ENCODE measurements at places on chromosomes 12 and 14.
A peak's percentile ranks its signal among the peaks of the same experiment; 100 is the strongest.

GRCh38 chr14:79375356-79375755 is 835.9 kb downstream of the DIO2 start:
- no peak overlapping the region for H3K4me3 ChIP-seq
- no peaks in the 10 kb centered on the region for H3K27me3 ChIP-seq
- no peaks in the 10 kb centered on the region for H3K36me3 ChIP-seq
- DNase-seq = no peak
- H3K27ac ChIP-seq = no peak overlapping the region

- DNase-seq = peak; percentile 61
- peaks cover 8% of the 10 kb centered on the region for H3K4me1 ChIP-seq
- H3K27ac ChIP-seq = no peak overlapping the region
- H3K36me3 ChIP-seq = peaks cover 39% of the 10 kb centered on the region
- H3K4me3 ChIP-seq = peak overlapping the region; percentile 21
- H3K27me3 ChIP-seq = no peaks in the 10 kb centered on the region
Observed at GRCh38 chr12:55996201-55996714, 818 bp upstream of the SUOX start.

GRCh38 chr12:94230357-94230905 is 82.1 kb downstream of the PLXNC1 start:
- peaks cover 4% of the 10 kb centered on the region for H3K4me1 ChIP-seq
- H3K27ac ChIP-seq = no peak overlapping the region
- H3K4me3 ChIP-seq = no peak overlapping the region
- DNase-seq = no peak

GRCh38 chr12:13980538-13981295 is 685 bp downstream of the GRIN2B start:
- no peak overlapping the region for H3K27ac ChIP-seq
- peaks cover 59% of the 10 kb centered on the region for H3K27me3 ChIP-seq
- no peak overlapping the region for H3K4me3 ChIP-seq

DNA sequence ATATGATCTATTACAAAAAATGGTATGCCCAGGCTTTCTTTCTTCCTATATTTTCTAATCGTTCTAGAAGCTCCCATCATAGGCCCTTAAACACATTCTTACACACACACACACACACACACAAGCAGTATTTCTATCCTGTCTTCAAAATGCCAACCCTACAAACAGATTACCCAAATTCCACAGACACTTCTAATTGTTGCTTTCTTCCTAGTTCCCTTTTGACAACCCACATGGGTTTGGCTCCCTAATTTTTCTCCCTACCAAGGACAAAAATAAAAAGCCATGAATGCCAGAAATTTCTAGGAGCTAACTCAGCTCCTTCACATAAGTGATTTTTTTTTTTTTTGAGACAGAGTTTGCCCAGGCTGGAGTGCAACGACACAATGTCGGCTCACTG is 60.3 kb upstream of the NTF3 start:
- H3K4me3 ChIP-seq = no peak overlapping the region
- H3K4me1 ChIP-seq = no peaks in the 10 kb centered on the region
- H3K36me3 ChIP-seq = peaks cover 2% of the 10 kb centered on the region
- no peaks in the 10 kb centered on the region for H3K27me3 ChIP-seq

- DNase-seq = no peak
- H3K36me3 ChIP-seq = peaks cover 27% of the 10 kb centered on the region
- H3K4me3 ChIP-seq = peak overlapping the region; percentile 70
- H3K27ac ChIP-seq = peak overlapping the region; percentile 93
- no peaks in the 10 kb centered on the region for H3K27me3 ChIP-seq
- peaks cover 78% of the 10 kb centered on the region for H3K4me1 ChIP-seq
Observed at GRCh38 chr12:104737791-104738301, 220.2 kb downstream of the SLC41A2 start.

DNA sequence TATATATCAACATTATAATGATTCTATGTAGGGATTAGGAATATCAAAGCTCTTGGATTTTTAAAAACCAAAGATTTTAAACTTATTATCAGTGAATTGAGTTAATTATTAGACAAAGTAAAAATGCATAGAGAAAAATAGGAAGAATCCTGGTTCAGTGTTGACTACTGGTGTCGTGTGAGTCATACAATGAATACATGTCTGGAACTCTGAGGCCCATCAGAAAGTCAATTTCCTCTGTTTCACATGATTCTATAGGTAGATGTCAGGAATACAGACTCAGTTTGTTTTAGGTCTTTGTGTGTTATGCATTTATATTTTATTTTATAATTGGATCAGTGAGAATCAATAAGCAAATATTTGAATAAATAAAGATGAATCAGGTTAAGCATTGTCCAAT is 84.5 kb upstream of the RTL1 start:
- H3K27ac ChIP-seq = no peak overlapping the region
- no peaks in the 10 kb centered on the region for H3K36me3 ChIP-seq
- H3K4me1 ChIP-seq = no peaks in the 10 kb centered on the region
- H3K27me3 ChIP-seq = peaks cover 24% of the 10 kb centered on the region

DNA sequence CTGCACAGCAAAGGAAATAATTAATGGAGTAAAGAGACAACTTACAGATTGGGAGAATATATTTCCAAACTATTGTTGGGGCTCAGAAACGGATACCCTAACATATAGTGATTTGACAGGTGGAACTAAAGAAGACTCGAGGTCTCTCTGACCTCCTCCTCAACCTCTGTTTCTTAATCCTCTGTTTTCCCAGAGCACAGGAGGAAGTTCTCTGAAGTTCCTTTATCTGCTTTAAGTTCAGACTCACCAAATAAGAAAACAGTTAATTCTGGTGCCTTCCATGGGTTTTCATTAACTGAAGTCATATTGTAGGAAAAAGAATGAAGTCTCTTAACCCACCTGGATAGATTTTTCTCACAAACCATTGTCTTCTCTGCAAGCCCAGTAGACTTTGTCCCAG is 29.2 kb downstream of the CLEC2D start:
- H3K4me1 ChIP-seq = peaks cover 50% of the 10 kb centered on the region
- peak overlapping the region; percentile 49 for H3K27ac ChIP-seq
- peaks cover 47% of the 10 kb centered on the region for H3K36me3 ChIP-seq
- no peak overlapping the region for H3K4me3 ChIP-seq
- DNase-seq = no peak
- no peaks in the 10 kb centered on the region for H3K27me3 ChIP-seq

GRCh38 chr14:32719601-32720000 is 219.1 kb upstream of the NPAS3 start:
- no peaks in the 10 kb centered on the region for H3K27me3 ChIP-seq
- H3K4me3 ChIP-seq = no peak overlapping the region
- no peak for DNase-seq
- H3K4me1 ChIP-seq = no peaks in the 10 kb centered on the region

DNA sequence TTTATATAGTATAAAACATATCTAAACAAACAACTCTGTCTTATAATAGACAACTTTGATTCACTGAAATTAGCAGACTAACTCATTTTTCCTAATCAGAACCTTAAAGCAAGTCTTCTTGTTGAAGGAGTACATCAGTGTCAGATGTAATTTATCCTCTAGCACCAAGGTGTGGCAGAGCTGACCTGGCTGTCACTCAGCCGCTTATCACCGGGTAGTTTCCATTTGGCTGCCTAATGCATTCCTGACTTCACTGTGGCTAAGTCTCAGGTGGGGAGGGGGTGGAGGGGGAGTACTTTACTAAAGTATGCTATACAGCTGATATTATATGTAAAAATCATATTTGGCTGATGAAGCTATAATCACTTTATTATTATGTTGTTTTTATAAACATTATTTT is 339.9 kb upstream of the RGS6 start:
- peaks cover 20% of the 10 kb centered on the region for H3K4me1 ChIP-seq
- H3K4me3 ChIP-seq = no peak overlapping the region
- no peaks in the 10 kb centered on the region for H3K36me3 ChIP-seq
- H3K27ac ChIP-seq = peak overlapping the region; percentile 22

DNA sequence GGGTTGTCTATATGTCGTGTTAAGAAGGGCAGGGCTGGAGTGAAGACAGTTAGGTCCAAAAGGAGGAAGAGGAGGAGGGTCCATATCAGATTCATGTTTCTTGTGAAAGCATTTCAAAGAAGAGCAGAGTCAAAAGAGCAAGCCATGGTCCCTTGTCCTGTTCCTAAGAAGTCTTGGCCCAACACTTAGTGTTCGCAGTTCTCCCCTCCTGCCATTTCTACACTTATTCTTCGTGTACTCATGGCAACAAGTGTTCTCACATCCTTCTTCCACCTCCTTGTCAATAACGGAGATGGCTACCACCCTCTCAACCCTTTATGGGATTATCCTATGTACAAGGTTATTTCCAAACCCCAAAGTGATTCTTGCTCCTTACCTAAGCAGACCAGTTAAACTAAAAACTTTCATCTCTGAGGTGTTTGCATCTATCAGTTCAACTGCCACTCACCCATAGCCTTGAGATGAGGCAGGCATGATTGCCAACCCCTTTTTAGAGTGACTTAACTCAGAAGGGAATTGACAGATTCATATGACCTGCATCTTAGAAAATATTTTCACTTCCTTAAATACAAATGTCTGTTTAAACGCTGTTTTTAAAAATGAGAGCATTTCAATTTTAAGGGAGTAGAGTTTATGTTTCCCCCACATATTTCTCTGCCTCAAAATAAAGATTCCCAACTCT is 19.8 kb upstream of the RNASE2 start:
- no peaks in the 10 kb centered on the region for H3K36me3 ChIP-seq
- H3K27ac ChIP-seq = peak overlapping the region; percentile 25
- no peaks in the 10 kb centered on the region for H3K4me1 ChIP-seq
- H3K4me3 ChIP-seq = no peak overlapping the region
- DNase-seq = no peak

DNA sequence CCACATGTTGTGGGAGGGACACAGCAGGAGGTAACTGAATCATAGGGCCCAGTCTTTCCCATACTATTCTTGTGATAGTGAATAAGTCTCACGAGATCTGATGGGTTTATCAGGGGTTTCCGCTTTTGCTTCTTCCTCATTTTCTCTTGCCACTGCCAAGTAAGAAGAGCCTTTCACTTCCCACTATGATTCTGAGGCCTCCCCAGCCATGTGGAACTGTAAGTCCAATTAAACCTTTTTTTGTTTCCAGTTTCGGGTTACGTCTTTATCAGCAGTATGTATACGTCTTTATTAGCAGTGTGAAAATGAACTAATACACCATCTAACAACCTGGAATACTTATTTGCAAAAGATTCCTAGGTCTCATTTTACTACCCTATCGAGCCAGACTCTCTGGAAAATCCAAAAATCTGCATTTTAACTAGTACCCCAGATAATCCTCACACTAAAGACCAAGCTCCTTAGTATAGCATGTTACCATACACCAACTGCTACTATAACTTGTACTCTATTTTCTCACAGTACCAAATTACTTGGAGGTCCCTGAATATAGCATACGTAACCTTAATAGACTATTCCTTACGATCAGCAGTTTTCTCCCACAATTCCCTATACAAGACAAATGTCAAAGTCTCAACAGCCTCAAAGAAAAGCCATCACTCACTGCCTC is 11.5 kb downstream of the GTF2A1 start:
- H3K27me3 ChIP-seq = no peaks in the 10 kb centered on the region
- H3K4me1 ChIP-seq = peaks cover 65% of the 10 kb centered on the region
- peaks cover 31% of the 10 kb centered on the region for H3K36me3 ChIP-seq
- DNase-seq = no peak

GRCh38 chr12:130537051-130537450 is 179.0 kb downstream of the RIMBP2 start:
- no peak overlapping the region for H3K27ac ChIP-seq
- H3K4me1 ChIP-seq = no peaks in the 10 kb centered on the region
- H3K4me3 ChIP-seq = no peak overlapping the region
- H3K27me3 ChIP-seq = no peaks in the 10 kb centered on the region
- DNase-seq = no peak

- H3K4me1 ChIP-seq = no peaks in the 10 kb centered on the region
- H3K4me3 ChIP-seq = no peak overlapping the region
- no peak overlapping the region for H3K27ac ChIP-seq
- DNase-seq = no peak
- no peaks in the 10 kb centered on the region for H3K36me3 ChIP-seq
Observed at GRCh38 chr12:97131220-97131981, 224.3 kb downstream of the NEDD1 start.

- H3K4me3 ChIP-seq = no peak overlapping the region
- DNase-seq = no peak
- H3K36me3 ChIP-seq = peaks cover 3% of the 10 kb centered on the region
- H3K27ac ChIP-seq = no peak overlapping the region
Observed at GRCh38 chr14:83940253-83940652, 1589.7 kb upstream of the FLRT2 start.

GRCh38 chr12:77841521-77841920 is 10.8 kb downstream of the NAV3 start:
- no peaks in the 10 kb centered on the region for H3K36me3 ChIP-seq
- H3K4me1 ChIP-seq = no peaks in the 10 kb centered on the region
- H3K4me3 ChIP-seq = no peak overlapping the region
- H3K27me3 ChIP-seq = no peaks in the 10 kb centered on the region

DNA sequence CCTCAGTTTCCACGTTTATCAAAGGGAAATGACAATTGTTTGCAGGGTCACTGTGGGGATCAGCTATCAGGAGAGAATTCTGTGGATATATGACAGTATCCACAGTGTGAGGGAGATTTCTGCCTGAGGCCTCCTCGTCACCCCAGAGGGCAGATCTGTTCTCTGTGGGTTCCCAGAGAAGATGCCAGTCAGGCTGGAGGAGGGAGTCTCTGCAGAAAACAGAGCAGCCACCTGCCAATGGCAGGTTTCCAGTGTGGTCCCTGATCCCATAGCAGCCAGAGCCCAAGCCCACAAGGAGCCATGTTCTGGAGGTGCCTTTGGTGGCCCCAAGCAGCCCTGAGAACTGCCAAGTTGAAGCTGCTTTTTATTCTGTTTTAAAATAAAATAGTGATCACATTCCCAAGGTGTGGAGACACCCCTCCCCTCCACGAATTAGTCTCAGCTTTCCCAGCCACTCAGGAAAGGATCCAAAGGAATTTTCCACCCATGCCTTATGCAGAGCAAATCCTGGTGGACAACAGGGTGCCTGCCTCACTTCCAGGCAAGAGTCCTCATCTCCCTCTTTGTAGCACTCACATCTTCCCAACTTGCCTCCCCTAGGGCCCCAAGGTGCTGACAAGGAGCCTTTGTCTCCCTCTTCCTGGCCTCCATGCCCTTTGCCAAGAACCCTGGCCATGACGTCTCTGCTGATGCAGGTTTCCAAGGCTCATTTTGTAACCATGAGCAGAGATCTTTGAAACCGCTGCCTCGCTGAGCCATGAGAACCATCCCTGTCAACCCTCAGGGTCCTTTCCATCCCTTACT is 20.4 kb downstream of the CMKLR1 start:
- no peak overlapping the region for H3K27ac ChIP-seq
- peaks cover 24% of the 10 kb centered on the region for H3K4me1 ChIP-seq
- DNase-seq = no peak

- no peak for DNase-seq
- H3K27me3 ChIP-seq = peaks cover 14% of the 10 kb centered on the region
- H3K4me1 ChIP-seq = no peaks in the 10 kb centered on the region
- no peak overlapping the region for H3K27ac ChIP-seq
- H3K36me3 ChIP-seq = no peaks in the 10 kb centered on the region
Observed at GRCh38 chr12:105705765-105706164, 375.3 kb downstream of the C12orf75 start.

DNA sequence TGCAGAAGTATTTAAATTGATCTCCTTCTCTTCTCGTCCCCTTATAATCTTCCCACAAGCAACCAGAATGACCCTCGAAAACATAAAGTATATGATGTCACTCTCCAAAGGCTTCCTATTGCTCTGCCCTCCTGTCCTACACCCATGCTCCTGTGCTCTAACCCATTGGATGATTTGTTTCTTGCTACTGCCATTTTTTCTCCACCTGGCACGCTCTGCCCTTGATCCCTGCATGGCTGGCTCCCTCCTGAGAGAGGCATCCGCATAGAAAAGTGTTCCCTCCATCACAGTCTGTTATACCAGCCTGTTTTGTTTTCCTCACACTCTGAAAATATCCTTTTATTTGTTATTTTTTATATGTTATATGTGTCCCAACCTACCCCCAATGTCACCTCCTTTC is 19.8 kb downstream of the MYRFL start:
- no peaks in the 10 kb centered on the region for H3K4me1 ChIP-seq
- peaks cover 25% of the 10 kb centered on the region for H3K27me3 ChIP-seq
- no peaks in the 10 kb centered on the region for H3K36me3 ChIP-seq
- no peak overlapping the region for H3K27ac ChIP-seq
- no peak overlapping the region for H3K4me3 ChIP-seq

Data from effector memory CD8-positive, alpha-beta T cell (primary cell).